ENCODE measurements at places on chromosomes 7 and 10. TPM values are rescaled to one million over a fixed set of nuclear protein-coding genes. Genes with fewer than 3 reads are reported as not detected.

DNA sequence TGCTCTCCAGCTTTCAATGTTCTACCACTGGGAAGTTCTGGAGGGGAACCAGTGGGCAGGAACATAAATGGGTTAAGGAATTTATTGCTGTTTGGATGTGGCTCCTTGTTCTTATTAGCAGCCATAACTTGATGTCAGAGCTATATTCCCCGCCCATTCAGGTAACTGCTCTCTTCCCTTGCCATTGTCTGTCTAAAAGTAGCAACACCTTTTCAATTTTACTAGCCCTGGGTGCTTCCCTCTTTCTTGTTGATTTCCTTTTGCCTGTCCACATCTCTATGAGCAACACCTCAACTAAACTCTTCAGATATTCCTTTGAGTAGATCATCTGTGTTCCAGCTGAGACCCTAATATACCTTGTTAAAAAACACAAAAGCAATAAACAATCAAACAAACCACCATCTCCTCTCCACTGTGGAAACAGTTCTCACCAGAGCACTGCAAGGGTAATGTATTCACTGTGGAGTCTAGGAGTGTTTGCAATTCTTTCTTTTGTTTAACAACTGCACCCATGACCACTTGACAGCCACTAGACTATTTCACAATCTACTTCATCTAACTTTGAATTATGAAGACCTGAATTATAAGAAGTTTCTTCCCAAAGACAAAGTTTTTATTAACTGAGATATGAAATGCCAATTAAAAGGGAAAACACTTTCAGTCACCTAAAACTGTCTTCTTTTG lies 436.7 kb downstream of the IPMK start:
- DNase-seq: no peak

DNA sequence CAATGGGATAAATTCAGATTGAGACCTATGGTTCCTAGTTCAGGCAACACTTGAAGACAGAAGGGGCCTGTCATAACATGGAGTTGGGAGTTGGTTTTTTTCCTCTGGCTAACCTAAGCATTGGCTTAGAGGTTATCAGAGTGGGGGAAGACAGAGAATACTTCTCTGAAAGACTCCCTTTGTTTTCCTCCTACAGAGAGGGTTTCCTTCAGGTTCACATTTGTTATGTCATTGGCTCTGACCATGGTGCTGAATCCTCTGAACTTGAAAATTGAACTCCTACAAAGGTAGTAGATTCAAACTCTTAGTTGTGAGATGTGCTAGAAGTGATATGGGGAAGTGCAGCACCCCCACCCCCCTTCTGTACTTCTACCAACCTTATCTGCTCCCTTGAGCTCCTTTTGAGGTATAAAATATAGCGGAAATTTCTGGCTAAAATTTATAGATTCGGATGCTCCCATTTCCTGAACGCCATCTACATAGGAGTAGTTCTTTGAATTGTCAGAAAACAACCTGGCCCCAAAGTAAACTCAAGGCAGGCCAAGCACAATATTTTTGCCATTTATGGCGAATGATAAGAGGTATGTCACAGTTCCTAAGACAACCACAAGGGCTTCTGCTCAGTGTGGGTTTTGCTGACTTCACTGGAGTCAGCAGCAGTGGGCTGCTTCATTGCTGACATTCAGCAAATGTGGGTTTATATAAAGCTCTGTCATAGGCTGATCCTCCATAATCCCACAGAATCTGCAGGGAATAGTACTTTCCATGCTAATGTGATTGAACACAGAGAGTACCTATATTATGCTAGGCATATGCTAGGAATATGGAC lies 131.6 kb upstream of the KLF14 start:
- DNase-seq: no peak

The NPY4R gene
- not detected for total RNA-seq

DNA sequence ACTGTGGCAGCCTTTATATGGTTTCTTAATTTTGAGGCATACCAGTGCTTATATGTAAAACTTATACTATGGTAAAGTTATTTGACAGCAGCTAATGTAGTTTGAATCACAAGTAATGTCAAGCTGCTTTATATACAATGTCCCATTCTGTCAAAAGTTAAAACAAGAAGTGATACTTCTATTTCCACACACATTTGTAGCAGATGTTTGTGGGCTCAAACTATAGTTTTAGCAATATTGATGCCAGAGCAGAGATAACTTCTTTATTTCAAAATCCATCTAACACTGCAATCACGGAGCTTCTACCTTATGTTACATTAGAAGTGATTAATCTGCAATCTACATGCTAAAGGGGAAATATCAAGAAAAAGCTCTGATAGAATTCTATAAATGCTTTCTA lies 149.6 kb downstream of the ADK start:
- DNase-seq: no peak

DNA sequence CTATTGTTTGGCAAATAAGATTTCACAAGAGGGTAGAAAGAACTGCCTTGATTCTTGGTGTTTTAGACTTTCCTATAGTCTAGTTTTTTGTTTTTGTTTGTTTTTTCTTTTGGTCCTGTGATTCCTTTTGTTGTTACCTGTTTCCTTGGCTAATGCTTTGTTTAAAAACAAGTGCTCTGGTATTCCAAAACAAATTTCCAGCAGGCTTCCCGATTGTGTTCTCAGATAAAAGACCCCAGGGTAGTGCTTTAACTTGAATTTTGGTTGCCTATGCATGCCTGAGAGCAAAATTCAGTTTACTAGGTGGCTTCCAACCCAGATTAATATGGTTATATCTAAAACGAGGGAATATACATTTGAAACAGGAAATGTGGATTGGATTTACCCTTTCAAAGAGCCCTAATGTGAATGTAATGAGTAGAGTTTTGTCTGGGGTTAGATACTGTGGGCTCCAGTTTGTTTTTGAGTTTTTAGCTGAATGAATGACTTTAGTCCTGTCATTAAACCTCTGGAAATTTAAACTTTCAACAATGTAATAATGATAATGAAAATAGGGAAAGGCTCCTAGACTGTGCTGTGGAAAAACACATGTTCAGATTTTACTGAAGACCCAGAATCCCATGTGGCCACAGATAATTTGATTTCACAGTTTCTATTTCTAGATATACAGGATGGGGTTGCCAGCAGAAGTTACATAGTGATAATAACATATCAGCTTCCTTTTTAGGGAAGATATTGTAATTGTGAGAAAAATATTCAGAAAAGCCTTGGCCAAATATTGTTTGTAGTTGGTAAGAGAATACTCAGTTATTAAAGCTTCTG lies 23.9 kb downstream of the AUTS2 start:
- no peak for DNase-seq

- DNase-seq: no peak
Observed at GRCh38 chr7:133730360-133730759, 396.8 kb upstream of the LRGUK start.

- no peak for DNase-seq
Observed at GRCh38 chr7:47957156-47957555, 8.9 kb upstream of the PKD1L1 start.

The CLRN3 gene
- total RNA-seq: not detected

The FAM237B gene
- not detected for total RNA-seq

Data from cardiac septum (tissue), 1 donor.